ENCODE measurements at places on chromosomes 6 and 20.

- DNase-seq, result no peak
Observed at GRCh38 chr6:96302991-96303390, 218.6 kb upstream of the UFL1 start.

DNA sequence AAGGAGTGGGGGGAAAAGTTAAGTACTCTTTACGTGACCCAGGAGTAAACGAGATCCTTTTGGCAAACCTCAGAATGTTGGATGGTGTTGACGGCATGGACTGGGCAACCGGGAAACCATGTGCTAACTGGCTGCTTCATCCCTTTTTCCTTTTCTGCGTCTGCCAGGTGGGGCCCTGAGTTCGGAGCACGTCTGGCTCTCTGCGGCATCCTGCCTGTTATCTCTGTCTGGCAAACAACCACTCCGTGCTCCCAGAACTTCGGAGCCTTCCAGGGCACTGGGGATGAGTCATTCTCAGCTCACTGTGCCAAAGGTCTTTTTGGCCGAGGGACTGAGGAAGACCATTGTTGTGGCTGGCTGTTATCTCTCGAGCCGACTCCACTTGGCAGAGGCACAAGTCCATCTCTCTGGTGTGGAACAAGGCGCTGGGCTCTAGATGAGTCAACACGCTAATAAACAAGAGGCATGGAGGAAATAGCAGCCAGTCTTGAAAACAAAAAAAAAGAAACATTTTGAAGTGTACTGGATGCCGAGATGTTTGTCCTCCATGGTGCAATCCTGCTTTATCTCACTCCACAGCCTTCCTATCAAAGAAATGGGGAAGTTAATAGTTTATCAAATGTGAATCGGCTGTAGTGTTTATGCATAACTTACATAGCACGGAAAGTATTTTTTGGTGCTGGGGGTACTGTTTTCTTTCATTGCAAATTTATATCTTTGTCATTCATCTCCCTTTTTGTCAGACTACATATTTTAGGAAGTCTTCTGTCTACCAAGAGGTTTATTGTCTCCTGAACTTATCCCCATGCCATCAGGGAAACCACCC lies 64.6 kb upstream of the TXNDC5 start:
- no peak for DNase-seq

DNA sequence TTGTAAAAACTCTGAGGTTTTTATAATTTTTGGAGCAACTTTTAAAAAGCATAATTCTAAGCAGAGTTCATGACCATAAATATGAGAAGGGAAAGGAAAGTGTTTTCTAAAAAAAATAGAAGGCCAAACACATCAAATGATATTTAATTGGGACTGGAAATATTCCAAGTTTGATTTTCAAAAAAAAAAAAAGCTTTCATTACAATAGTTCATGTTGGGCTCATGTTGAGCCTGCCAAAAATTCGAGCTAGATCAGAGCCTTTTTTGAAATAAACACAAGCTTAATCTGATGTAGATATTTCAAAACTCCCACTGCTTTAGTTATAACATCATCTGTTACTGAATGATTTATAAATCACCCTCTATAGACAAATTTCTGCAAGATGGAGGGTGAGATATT lies 163.4 kb upstream of the DEFB112 start:
- no peak for DNase-seq

- no peak for DNase-seq
Observed at GRCh38 chr6:139294090-139294489, 2.3 kb upstream of the TXLNB start.

DNA sequence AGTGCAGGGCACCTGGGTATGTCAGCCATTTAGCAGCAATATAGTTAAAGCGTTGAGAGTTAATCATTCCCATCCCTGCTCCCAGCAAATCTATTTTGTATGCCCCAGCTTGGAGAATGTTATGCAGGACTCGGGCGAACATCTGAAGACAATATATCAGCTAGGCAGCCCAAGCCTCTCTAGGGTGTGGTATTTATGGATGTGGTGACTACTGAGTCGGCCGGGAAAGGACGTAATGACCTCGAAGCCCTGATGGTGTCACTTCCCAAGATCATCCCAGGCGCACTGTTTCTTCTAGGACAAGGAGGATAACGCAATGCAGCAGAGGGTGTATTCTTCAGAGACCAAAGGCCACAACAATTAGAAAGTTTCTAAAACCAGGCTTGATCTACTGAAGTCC lies 63.6 kb upstream of the FAM184A start:
- DNase-seq, result no peak

GRCh38 chr6:56043076-56043475 lies 167.7 kb upstream of the BMP5 start:
- DNase-seq, result no peak
